ENCODE measurements at places on chromosomes 1 and 21.

GRCh38 chr1:243496187-243496646 lies 240.4 kb downstream of the SDCCAG8 start:
- no peak for DNase-seq

DNA sequence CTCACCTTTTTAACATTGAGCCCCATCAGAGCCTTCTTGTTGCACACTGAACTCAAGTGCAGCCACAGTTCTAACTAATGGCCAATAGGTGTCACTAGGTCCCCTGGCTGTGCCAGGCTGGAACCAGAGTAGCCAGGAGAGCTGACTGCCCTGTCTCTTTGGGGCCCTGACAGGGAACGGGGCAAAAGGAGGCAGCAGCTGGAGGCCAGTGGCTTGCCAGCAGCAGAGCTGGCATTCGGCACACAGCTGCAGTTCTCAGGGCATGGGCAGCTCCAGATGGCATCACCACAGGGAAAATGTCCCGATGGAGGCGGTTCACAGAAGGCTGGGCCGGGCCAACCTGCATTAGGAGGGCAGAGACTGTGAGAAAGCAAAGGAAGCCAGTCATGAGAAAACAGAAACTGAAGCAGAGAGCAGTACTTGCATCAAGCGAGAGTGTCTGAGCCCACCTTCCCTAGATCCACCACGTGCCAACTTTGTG lies 188.6 kb downstream of the FCRL5 start:
- peak; percentile 62 for DNase-seq

DNA sequence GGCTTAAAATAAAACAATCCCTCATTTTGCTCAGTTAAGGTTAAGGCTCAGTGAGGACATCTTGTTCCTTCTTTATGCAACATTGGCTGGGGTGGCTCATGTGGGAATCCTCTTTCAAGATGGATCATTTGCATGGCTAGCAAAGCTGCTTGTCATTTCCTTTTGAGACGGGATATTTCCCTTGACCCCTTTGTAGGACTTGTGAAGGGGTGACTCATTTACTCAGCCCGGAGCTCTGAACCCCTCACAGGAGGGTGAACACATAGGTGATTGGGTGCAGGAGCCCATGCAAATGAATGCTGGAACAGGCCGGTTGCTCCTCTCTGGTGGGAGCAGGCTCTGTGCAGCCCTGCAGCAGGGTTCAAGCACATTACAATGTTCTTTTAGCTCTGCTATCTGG lies 15.8 kb upstream of the C8A start:
- peak; percentile 77 for DNase-seq

DNA sequence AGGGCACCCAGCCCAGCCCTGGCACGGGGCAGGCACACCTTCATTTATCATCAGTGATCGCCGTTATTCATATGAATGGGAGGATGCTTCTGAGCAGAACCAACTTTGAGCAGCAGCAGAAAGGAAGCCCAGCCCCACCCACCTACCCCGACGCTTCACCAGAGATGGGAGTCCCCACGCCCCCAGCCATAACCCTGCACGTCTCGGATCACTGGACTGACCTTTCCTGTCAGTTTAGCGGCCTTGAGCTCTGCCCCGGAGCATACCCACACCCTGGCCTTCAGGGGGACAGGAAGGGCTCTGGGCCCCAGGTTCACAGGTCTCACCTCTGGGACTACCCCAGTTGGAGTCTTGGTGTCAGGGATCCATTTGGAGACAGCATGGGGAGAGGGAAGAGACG lies 18.1 kb downstream of the LRP8 start:
- no peak for DNase-seq

DNA sequence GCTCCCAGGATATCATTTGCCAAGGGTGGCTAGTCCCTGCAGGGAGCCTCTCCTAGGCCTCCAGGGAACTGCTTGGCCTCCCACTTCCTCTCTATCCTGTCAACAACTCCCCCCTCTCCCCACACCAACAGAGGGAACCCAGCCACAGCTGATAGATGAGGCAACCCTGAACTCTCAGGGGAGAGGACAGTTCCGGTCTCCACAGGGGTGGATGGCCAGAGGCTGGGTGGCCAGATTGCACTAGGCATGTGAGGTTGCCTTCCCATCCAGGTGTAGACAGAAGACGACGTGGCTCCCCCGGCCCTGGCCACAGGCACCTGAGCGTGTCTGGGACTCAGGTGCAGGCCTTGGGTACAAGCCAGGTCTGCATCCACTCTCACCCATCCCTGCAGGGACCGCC lies 53.3 kb downstream of the TOR1AIP2 start:
- DNase-seq, result no peak

- peak; percentile 60 for DNase-seq
Measured at GRCh38 chr1:221672239-221672645, 69.6 kb downstream of the DUSP10 start.

- no peak for DNase-seq
Measured at GRCh38 chr1:239547987-239548386, 161.6 kb downstream of the CHRM3 start.

DNA sequence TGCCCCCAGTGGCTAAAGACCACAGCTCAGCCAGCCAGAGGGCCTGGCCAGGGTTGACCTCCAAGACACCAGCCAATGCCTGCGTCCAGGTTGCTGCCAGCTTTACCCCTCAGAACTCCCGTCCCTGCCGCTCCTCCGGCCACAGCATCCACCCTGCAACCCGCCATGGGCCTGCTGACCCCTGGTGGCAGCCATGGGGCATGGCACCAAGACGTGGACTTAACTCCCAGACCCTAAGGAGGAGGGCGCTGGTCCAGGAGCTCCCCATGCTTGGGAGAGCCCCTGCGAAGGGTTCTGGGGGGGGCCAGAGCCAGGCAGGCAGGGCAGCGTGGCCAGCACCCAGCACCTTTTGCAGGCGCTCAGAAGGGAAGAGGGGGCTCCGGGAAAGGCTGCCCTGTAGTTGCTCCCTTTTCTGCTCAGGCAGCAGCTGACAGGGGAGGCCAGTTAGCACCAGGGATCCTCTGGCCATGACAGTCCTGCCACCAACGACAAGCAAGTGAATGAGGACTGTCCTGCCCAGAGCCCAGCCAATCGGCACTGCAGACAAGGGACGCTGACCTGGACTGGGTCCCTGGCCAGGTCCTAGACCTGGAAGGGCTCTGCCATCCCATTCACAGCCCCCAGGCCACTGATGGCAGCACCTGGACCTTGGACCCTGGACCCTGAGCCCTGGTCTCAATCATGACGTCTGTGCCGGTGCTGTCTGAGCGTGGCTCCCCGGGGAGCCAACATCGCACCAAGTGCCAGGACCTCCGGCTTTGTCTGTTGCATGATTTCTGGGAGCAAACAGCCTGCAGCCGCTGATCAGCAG lies 246.2 kb downstream of the NPHP4 start:
- peak; percentile 71 for DNase-seq
